Cerebellar cortex (tissue), 1 donor: ENCODE measurements at places on chromosomes 3 and 15.

DNA sequence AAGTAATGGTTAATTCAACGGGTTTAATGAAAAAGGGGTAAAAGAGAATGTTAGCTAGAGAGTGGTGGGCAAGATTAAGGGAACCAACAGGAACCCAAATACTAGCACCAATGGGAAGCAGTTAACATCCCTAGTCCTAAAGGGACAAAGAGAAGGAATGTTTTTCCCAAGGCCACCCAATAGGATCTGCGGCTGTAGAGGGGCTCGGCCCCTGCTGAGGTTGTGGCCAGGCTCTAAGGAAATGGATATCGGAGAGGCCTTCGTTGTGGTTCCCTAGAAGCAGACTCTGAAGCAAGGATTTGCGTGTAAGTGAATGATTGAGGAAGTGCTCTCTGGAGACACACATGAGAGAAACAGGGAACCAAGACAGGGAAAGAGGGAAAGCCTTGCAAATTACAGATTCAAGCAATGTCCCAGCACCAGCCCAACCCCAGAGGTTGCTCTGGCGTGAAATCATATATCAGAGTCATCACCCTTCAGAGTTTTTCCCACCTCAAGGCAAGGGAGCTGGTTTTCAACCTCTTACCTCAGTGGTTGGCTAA is 83.6 kb upstream of the TNIK start:
- no peak for DNase-seq

DNA sequence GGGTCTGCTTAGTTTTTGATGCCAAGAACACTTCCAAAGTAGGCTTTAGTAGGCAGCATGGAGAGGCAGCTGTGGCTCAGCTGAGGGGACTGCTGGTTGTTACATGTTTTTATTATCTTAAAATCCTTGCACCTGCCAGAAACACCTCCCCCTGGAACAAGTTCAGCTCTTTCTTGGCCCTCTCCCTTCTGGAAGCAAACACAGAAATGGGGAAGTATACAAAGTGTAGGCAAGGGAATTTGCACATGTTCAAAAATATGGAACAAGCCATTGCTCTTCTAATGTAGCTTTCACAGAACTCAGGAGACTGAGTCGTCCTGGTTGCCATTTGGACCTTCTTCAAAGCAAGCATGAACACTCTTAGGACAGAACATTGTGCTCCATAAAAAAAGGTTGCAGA is 169.1 kb upstream of the SEMA6D start:
- no peak for DNase-seq

GRCh38 chr3:100941451-100941850 is 51.8 kb downstream of the ABI3BP start:
- no peak for DNase-seq

GRCh38 chr3:66536791-66537190 is 36.0 kb upstream of the LRIG1 start:
- DNase-seq: no peak

- DNase-seq: no peak
These were observed 521.6 kb downstream of the EPHA3 start for GRCh38 chr3:89628856-89629670.

- DNase-seq: no peak
These were observed 364.9 kb upstream of the RBMS3 start for GRCh38 chr3:28915741-28916500.

GRCh38 chr3:42905740-42906069 is 237 bp upstream of the ZNF662 start:
- no peak for DNase-seq

GRCh38 chr3:134239538-134239937 is 11.1 kb downstream of the RYK start:
- DNase-seq: no peak

GRCh38 chr15:53482055-53482454 is 277.4 kb downstream of the WDR72 start:
- no peak for DNase-seq

GRCh38 chr15:50911001-50911400 is 2.5 kb downstream of the AP4E1 start:
- DNase-seq: no peak

DNA sequence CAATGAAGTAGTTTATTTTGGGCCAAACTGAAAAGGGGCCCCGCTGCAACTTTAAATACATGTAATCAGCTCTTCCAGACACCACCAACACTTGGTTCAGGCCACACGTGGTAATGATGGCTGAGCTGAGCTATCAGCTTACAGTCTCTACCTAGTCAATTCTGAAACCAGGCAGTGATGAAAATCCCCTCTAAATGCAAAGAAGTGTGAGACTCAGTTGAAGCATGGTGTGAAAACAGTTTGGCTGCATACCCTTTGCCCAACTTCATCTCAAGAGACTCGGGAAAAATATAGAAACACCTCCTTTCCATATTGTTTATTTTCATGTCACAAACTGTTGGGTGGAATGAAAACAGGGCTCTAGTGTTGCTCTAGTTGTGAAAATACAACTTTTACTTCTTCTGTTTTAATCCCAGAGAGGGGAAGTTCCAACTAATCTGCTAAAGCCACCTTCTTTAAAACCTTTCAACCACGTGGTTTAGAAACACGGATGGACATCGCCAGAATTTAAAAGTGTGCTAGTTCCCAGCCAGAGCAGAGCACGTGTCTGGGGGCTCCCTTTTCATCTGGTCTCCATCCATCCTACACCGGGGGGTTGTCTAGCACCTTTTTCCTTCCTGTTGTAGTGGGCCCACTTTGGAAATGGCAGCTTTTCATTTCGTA is 229.1 kb downstream of the EPHB1 start:
- DNase-seq: no peak

DNA sequence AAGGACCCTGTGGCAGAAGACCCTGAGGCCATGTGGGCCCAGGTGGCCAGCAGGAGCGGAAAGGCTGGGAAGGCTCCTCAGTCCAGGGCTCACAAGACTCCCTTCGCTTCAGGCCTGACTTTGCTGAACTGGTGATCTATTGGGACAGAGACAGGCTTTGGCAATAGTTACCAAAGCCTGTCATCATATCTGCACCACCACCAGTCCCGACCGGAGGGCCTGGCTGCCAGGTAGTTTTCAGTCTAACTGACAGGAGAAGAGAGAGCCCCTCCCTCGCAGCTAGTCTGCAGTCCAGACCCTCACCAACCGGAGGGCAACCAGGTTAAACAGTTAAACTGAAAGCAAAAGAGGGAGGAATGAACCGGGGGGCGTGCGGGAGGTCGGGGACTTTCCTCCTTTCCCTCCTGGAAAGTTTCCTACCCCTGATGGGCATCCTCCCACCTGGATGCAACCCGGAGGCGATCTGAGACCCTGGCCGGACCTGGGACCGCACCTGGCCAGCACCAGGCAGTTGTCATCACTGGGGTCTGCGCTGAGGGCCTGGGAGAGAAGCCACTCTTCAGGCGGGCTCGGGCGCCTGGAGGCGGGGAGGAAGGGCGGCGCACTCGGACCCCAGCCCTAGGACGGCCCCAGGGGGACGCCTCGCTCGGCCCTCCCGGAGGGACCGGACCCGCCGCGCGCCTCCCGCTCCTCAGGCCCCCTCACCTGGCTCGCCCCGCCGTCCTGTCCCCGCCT is 435 bp downstream of the RAB27A start:
- DNase-seq: peak; percentile 55

DNA sequence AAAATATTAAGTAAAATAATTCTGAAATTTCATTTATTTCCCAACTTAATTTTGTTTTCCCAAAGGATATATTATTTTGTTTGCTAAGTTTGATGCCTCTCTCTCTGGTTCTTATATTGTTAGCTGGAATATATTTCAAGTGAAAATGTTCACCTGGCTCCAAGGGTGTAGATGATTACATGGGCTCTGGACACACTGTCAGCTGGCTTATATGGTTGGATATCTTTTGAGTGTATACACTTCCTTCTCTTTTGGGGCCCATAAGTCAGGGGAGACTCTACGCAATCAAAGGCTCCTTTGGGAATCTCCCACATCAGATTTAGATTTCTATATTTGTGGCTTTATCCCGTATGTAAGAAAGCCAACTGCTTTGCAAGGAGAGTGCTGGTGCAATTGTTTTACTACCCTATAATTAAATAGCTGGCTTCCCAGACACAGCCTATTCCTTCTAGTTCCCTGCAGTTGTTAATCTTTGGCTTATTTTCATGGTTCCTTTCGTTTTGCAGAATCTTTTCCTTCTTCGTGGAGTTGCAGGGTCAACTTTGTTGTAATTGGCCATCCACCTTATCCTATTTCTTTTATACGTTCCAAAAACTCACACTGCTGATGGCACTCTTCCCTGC is 225.7 kb downstream of the DPH6 start:
- DNase-seq: peak; percentile 78

DNA sequence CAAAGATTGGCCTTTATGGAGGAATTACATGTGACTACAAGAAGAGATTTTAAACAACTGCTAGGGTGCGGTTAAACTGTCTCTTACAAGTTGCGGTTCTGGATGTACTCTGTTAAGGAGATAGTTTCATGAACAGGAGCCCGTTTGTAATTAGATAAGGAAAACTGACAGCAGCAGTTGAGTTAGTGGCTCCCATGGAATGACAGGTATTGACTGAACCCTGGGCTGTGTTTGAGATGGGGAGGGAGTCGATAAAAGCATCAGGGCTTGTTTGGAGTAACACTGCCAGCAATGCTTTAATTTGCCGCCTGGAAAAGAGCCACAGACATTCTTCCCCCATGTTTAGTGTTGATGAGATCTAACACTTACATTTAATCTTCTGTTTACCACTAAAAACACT is 139.9 kb downstream of the ROBO2 start:
- no peak for DNase-seq

- DNase-seq: no peak
These were observed 134.7 kb downstream of the KLF13 start for GRCh38 chr15:31461375-31461774.

DNA sequence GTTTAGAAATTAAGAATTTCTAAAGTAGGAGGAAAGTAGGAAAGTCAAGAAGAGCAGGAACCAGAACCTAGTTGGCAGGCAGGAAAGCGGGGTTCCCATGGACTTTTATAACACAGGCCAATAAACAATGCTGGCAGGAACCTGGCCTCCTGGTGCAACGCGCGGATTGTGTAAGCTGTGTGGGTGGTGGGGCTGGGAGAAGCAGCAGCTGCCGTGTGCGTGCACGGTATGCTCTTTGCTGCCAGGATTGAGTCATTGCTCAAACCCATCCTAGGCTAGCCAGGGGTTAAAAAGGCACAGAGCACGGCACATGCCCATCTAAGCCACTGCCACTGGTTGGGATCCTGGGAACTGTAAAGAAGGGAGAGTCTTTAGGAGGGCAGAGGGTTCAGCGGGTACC is 209.9 kb upstream of the RGMA start:
- DNase-seq: no peak

- no peak for DNase-seq
These were observed 627.0 kb upstream of the TBL1XR1 start for GRCh38 chr3:177824190-177824786.

DNA sequence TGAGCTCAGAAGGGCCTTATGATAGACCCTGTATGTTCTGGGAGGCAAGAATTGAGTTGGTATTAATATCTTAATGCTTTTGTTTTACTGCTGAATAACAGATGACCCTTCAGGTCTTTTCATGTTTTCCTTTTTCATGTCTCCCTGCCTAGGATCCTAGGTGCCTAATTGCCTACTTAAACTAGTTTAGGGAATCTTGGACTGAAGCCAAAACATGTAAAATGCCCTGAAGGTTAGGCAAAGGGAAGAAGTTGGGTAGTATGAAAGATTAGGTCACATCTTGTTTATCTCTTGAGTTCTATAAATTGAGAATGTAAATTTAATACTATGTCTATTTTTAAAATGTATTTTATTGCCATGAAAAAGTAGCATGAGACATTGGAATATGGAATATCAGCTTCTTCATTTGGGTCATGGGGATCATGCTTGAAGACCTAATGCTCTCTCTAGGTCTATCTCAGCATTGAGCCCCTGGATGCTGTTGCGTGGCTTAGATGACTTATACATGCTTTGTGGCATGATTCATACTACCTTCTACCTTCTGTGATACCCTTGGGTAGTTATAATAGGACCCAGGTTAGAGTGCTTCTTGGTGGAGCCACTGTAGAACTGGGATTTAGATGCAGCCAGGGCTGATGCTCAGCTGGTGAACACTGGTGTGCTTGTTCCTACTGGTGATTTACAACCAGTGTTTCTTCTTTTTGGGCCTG is 26.4 kb downstream of the RBM6 start:
- DNase-seq: no peak

- DNase-seq: no peak
These were observed 3.6 kb downstream of the OTOL1 start for GRCh38 chr3:161500068-161500796.

DNA sequence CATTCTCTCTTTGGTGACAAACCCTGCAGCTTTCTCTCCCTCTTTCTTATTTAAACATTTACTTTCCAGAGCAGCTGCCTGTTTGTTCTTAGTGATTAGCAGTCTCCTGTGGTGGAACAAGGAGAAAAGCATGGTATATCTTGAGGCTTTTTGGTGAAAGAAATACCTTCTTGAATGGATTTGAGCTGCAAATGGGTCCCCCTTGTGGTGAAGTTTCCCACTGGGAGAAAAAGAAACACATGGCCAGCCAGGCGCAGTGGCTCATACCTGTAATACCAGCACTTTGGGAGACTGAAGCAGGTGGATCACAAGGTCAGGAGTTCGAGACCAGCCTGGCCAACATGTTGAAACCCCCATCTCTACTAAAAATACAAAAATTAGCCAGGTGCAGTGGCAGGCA is 48.3 kb upstream of the ACP3 start:
- peak; percentile 22 for DNase-seq

GRCh38 chr15:74062671-74063070 is 19.7 kb downstream of the GOLGA6A start:
- no peak for DNase-seq

- DNase-seq: no peak
These were observed 78.4 kb downstream of the DUT start for GRCh38 chr15:48409623-48410022.

GRCh38 chr3:160811237-160811548 is 55.2 kb downstream of the PPM1L start:
- DNase-seq: no peak

DNA sequence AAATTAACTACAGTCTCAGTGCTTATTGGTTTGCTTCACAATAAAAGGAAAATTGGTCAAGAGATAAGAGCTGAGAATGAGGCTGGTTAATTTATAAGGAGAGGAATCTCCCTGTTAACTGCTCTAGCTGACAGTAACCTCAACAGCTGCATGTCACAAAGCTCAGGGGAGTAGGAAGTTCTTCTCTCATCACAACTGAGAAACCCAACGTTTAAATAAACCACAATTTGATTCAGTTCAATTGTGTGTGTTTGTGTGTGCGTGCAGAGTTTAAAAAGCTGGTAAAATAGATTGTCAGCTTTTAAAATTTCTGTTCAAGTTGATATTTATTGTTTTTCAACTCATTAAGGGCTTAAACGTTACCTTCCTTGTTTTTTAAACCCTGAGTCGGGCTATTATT is 3.5 kb upstream of the TGFBR2 start:
- no peak for DNase-seq

DNA sequence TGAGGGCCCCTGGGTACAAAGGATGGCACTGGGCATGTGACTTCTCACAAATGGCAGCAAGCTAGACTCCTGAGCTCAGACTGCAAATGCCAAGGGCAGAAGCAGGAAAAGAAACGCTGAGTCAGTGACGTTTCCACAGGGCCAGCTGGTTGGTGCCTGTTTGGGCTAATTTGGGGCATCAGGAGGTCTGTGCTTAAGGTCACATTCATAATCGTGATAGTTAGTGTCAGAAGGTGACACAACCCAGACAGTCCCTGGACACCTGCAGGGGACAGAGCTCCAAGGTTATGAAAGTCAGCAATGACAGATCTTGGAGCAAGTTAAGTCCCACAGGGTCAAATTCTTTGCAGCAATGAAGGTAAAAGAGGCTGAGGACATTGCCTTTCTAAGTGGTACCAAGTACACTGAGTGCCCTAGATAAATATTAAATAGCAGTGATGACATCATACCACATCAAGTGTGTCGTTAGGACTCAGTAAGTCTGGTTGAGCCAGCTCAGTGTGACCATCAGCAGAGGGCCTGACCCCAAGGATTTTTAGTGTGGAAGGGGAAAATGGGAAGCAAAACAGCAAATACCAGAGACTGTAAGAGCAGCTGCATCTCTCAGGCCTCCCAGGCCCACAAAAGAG is 556.9 kb upstream of the CFAP20DC start:
- no peak for DNase-seq
